ENCODE measurements at places on chromosomes 2 and 18. TPM values are rescaled to one million over a fixed set of nuclear protein-coding genes. Genes with fewer than 3 reads are reported as not detected.

DES gene
- total RNA-seq = 59.4 TPM

NGEF gene
- not detected for total RNA-seq

COL5A2 gene
- 29.8 TPM for total RNA-seq

POTEE gene
- not detected for total RNA-seq

IL1RL1 gene
- total RNA-seq = 46.5 TPM

TUBA4B gene
- not detected for total RNA-seq

LYG2 gene
- not detected for total RNA-seq

Measured in upper lobe of right lung (tissue), 1 donor.